ENCODE measurements at places on chromosomes 4 and X. TPM values are rescaled to one million over a fixed set of nuclear protein-coding genes. Genes with fewer than 3 reads are reported as not detected.

The SPANXA2 gene
- total RNA-seq: not detected

The IL3RA gene
- 7.1 TPM for total RNA-seq

The CPE gene
- 8.2 TPM for total RNA-seq

The LSM6 gene
- 1.9 TPM for total RNA-seq

The PTTG2 gene
- not detected for total RNA-seq

The C4orf36 gene
- total RNA-seq: 0.32 TPM

DNA sequence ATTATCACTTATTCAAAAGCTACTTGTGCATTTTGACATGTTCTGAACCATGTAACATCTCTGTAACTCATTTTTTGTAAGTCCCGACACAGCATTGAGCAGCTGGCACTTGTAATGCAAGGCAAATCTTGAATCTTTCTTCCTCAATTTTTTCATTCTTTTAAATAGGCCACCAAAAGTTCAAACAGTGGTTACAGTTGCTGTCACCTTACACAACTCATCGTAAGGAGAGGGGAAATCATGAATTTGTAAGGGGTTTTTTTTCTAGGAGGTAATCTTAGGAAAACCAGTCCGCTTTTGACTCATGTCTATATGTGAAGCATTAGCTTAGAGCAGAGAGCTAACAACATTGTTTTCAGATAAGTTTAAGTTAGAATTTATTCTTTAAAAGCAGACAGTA lies 124.5 kb downstream of the PDLIM5 start:
- no peak for DNase-seq

- DNase-seq: no peak
Measured at GRCh38 chrX:54944816-54945215, 24.2 kb downstream of the TRO start.

GRCh38 chr4:40329805-40330204 lies 5.3 kb upstream of the CHRNA9 start:
- DNase-seq: no peak

- DNase-seq: no peak
Measured at GRCh38 chr4:76061982-76062381, 12.5 kb upstream of the ART3 start.

GRCh38 chr4:10721616-10722015 lies 37.0 kb upstream of the CLNK start:
- no peak for DNase-seq

GRCh38 chr4:67762086-67762485 lies 7.9 kb upstream of the GNRHR start:
- DNase-seq: no peak

DNA sequence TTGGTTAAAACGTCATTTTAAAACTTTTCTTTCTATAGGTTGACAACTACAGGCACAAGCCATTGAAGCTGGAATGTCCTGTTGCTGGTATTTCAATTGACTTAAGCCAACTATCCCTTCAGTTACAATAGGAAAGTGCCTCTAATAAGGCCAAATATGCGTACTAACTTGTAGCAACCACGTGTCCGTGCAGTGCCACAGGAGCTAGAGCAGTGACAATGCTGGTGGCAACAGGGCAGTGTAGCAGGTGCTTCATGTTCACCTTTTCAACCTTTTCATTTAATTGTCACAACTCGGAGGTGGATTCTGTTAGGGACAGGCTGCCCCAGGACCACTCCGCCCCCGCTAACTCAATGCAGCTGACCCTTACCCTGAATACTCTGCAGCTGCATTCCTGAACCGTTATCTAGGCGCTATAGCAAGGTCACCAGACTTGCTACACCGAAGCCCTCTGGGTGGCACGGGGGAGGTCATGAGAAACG lies 37.7 kb downstream of the ERVMER34-1 start:
- no peak for DNase-seq

GRCh38 chrX:135435139-135435922 lies 13.6 kb downstream of the SMIM10L2A start:
- no peak for DNase-seq

DNA sequence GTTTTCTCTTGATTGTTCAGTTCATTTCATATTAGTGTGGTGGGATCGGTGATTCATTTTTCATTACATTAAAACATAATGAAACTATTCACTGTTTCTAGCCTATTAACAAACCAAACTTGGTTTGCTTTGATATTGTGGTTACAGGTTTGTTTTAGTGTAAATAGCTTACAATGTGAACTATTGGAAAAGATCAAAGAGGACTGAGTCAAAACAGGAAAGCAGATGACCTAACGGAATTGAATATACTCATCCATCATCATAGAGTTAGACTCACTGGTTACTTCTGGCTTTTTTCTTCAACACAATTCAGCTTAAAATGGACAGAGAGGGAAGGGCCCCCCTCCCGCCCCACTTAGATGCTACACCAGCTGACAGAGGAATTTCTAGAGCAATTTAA lies 616.2 kb upstream of the AADAT start:
- DNase-seq: no peak

GRCh38 chr4:71290074-71290473 lies 48.7 kb upstream of the SLC4A4 start:
- DNase-seq: no peak

- no peak for DNase-seq
Measured at GRCh38 chr4:40185830-40186664, 10.8 kb upstream of the RHOH start.
